Stomach (tissue), 19 donors: ENCODE measurements at places on chromosomes 2 and 18. TPM values are rescaled to one million over a fixed set of nuclear protein-coding genes. Genes with fewer than 3 reads are reported as not detected.
A peak's percentile ranks its signal among the peaks of the same experiment; 100 is the strongest.

TRPM8 gene
- not detected for polyA plus RNA-seq

PHLPP1 gene
- 2.1 TPM for polyA plus RNA-seq

SCYGR4 gene
- polyA plus RNA-seq = not detected

FEZ2 gene
- polyA plus RNA-seq = 29.8 TPM

ZNF385B gene
- polyA plus RNA-seq = 2.2 TPM

SKOR2 gene
- not detected for polyA plus RNA-seq

ADGRF3 gene
- 0.31 TPM for polyA plus RNA-seq

- no peaks in the 10 kb centered on the region for H3K27me3 ChIP-seq
- no peaks in the 10 kb centered on the region for H3K36me3 ChIP-seq
- no peak overlapping the region for H3K4me3 ChIP-seq
- DNase-seq = no peak
Observed at GRCh38 chr18:58590254-58590653, 38.6 kb downstream of the ALPK2 start.

GRCh38 chr2:214130114-214130513 lies 280.7 kb upstream of the VWC2L start:
- no peak overlapping the region for H3K27ac ChIP-seq
- H3K4me1 ChIP-seq = no peaks in the 10 kb centered on the region
- DNase-seq = no peak
- H3K27me3 ChIP-seq = no peaks in the 10 kb centered on the region

DNA sequence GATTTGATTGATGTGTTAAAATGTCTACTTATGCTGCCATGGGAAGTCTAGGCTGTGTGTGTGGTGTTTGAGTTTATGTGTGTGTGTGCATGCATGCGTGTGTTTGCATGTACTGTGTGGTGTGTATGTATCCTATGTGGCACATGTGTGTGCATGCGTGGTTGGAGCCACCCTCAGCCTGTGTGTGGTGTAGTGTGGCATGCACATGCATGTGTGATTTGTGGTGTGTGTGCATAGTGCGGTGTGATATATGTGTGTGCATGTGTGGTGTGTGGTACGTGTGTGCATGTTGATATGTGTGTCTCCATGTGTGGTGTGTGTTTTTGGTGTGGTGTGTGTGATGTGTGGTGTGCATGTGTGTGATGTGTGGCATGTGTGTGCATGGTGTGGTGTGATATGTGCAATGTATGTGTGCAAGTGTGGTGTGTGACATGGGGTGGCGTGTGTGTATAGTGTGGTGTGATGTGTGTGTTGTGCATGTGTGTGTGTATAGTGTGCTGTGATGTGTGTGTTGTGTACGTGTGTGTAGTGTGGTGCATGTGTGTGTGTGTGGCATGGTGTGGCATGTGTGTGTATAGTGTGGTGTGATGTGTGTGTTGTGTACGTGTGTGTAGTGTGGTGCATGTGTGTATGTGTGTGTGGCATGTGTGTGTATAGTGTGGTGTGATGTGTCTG lies 66.6 kb upstream of the HDAC4 start:
- peaks cover 25% of the 10 kb centered on the region for H3K4me1 ChIP-seq
- no peak for DNase-seq
- H3K36me3 ChIP-seq = no peaks in the 10 kb centered on the region
- H3K4me3 ChIP-seq = no peak overlapping the region
- no peaks in the 10 kb centered on the region for H3K27me3 ChIP-seq

DNA sequence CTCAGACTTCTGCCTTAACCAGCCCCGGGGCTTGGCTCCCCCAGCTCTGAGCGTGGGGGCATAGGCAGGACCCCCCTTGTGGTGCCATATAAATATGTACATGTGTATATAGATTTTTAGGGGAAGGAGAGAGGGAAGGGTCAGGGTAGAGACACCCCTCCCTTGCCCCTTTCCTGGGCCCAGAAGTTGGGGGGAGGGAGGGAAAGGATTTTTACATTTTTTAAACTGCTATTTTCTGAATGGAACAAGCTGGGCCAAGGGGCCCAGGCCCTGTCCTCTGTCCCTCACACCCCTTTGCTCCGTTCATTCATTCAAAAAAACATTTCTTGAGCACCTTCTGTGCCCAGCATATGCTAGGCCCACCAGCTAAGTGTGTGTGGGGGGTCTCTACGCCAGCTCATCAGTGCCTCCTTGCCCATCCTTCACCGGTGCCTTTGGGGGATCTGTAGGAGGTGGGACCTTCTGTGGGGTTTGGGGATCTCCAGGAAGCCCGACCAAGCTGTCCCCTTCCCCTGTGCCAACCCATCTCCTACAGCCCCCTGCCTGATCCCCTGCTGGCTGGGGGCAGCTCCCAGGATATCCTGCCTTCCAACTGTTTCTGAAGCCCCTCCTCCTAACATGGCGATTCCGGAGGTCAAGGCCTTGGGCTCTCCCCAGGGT lies 5.5 kb downstream of the CTDSP1 start:
- H3K4me3 ChIP-seq = peak overlapping the region; percentile 39
- H3K27ac ChIP-seq = peak overlapping the region; percentile 73
- DNase-seq = no peak
- no peaks in the 10 kb centered on the region for H3K27me3 ChIP-seq
- peaks cover 41% of the 10 kb centered on the region for H3K36me3 ChIP-seq

DNA sequence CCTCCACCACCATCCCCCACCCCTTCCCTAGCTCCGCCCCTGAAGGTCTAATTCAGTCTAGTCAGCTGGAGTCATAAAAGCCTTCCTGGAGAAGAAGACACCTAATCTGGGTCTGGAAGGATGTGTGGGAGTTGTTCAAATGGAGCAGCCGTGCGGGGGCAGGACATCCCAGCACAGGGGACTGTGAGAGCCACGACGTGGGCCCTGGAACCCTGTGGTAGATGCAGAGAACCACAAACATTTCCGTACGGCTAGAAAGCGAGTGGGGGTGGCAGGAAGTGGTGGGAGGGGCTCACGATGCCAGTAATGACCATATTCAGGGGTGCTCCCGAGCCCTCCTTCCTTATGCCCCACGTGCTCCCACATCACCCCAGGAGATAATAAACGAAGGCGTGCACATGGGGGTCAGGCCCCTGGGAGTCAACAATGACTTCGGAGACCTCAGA lies 20.9 kb upstream of the COL6A3 start:
- no peak overlapping the region for H3K27ac ChIP-seq
- no peak for DNase-seq
- H3K36me3 ChIP-seq = no peaks in the 10 kb centered on the region
- H3K27me3 ChIP-seq = peaks cover 16% of the 10 kb centered on the region
- peaks cover 9% of the 10 kb centered on the region for H3K4me1 ChIP-seq

GRCh38 chr2:82494739-82495138 lies 1964.3 kb downstream of the SUCLG1 start:
- H3K4me1 ChIP-seq = no peaks in the 10 kb centered on the region
- no peaks in the 10 kb centered on the region for H3K27me3 ChIP-seq
- H3K4me3 ChIP-seq = no peak overlapping the region
- DNase-seq = no peak

DNA sequence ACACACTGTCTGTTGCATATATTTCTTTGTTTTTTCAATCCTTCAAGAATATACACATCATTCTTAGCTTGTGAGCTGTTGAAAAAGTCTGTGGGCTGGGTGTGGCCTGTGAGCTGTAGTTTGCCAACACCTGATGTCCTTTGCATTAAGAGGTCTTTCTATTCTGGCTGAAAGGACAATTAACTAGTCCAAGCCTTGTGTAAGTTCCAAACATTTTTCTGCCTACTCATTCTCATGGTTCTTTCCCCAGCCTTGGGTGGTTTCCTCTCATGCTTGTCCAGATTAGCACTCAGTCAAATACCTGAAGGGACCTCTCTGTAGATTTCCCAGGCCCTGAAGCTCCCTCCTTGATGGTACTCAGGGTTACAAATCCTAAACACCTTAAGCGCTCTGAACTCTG lies 57.8 kb upstream of the NABP1 start:
- DNase-seq = no peak
- no peaks in the 10 kb centered on the region for H3K4me1 ChIP-seq
- no peak overlapping the region for H3K4me3 ChIP-seq

DNA sequence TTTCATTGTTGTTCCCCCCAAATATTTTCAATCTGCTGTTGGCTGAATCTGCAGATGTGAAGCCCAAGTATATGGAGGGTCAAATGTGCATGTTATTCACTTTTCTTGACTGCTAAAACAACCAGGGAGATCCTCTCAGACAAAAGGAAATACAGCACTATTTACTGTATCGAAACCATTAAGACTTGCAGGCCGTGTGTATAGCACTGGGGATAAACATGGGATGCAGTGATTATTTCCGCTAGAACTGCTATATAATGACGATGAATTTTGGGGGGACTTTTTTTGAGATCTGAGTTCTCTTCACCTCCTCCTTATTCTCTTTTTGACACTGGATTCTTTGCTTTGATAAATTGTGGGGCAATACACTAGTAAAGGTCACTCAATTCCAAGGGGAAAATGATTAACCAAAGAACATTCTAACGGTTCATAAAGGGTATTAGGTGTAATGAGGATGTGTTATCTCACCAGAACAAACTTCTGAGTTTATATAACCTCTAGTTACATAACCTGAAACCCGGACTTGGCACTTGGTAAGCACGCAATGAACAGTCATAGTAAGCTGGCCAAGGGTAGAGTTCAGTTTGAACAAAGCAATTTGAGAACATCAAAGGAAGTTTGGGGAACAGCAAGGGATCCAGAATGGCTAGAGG lies 3.5 kb upstream of the UGT1A1 start:
- no peak overlapping the region for H3K4me3 ChIP-seq
- no peaks in the 10 kb centered on the region for H3K4me1 ChIP-seq
- H3K27me3 ChIP-seq = no peaks in the 10 kb centered on the region
- no peak overlapping the region for H3K27ac ChIP-seq
- DNase-seq = peak; percentile 23

DNA sequence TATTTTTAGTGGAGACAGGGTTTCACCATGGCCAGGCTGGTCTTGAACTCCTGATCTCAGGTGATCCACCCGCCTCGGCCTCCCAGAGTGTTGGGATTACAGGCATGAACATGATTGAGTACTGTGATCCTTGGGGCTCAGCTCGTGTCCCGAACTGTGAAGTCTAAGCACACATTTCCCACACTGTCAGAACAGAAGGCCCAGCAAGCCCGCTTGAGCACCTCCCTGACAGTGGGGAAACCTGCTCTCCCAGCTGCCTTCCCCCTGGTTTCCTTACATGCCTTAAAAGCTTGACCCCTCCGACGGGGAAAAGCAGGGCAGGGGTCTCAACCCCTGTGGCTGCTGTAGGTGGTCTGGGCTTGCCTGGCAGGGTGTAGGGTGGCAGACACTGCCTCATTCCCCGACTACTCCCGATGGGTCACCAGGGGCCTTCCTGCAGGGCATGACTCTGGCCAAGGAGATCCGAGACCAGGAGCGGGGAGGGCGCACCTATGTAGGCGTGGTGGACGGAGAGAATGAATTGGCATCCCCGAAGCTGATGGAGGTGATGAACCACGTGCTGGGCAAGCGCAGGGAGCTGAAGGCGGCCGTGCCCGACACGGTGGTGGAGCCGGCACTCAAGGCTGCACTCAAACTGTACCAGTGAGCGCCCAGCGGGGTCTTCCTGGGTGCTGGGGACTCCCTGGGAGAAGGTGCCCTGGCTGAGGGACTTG lies 10.1 kb downstream of the VIL1 start:
- H3K36me3 ChIP-seq = no peaks in the 10 kb centered on the region
- no peaks in the 10 kb centered on the region for H3K4me1 ChIP-seq
- no peak for DNase-seq
- H3K27ac ChIP-seq = no peak overlapping the region
- no peaks in the 10 kb centered on the region for H3K27me3 ChIP-seq

- no peak overlapping the region for H3K27ac ChIP-seq
- no peaks in the 10 kb centered on the region for H3K27me3 ChIP-seq
- H3K4me3 ChIP-seq = no peak overlapping the region
- no peaks in the 10 kb centered on the region for H3K36me3 ChIP-seq
Observed at GRCh38 chr2:29463181-29463900, 348.1 kb downstream of the CLIP4 start.

GRCh38 chr18:44552706-44553105 lies 128.0 kb upstream of the SETBP1 start:
- H3K36me3 ChIP-seq = no peaks in the 10 kb centered on the region
- H3K27ac ChIP-seq = no peak overlapping the region
- no peak for DNase-seq
- no peaks in the 10 kb centered on the region for H3K4me1 ChIP-seq

DNA sequence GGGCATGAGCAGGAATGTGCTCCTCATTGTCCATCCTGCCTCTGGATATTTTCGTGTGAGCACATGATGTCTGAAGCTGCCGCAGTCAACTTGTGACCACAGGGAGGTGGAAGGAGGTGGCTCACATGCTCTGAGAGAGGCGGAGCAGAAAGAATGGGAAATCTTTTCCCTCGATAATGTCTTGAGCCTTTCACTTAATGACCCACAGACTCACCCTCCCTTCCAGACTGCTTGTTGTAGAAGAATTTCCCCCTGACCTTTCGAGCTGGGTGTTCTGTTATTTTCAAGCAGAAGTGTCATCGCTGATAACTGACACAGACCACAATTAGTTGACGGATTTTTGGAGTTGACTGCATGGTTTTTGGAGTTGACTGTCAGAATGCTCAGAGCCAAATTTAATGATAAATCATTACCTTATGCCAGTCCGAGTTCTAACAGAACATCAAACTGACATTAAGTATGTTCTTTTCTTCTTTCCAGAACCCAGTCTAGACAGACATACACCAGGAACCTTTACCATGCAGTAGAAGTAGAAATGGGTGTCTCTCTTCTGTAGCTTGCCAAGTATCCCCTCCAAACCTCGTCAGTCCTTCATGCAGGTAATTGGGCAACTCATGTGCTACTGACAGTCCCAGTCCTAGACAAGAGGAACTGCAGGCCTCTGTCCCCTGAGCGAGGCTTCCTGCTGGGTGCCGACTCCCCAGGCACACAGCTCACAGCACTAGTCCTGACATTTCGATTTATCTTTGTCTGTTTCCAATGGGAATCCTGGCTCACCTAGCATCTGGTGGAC lies 29.4 kb upstream of the RTTN start:
- no peaks in the 10 kb centered on the region for H3K4me1 ChIP-seq
- no peaks in the 10 kb centered on the region for H3K27me3 ChIP-seq
- no peak overlapping the region for H3K27ac ChIP-seq
- no peak overlapping the region for H3K4me3 ChIP-seq
- no peaks in the 10 kb centered on the region for H3K36me3 ChIP-seq
- no peak for DNase-seq

- no peak overlapping the region for H3K4me3 ChIP-seq
- no peaks in the 10 kb centered on the region for H3K36me3 ChIP-seq
- peaks cover 36% of the 10 kb centered on the region for H3K4me1 ChIP-seq
- no peak for DNase-seq
Observed at GRCh38 chr2:9174771-9175437, 31.7 kb upstream of the ASAP2 start.
